ENCODE measurements at places on chromosomes 16 and 17. TPM values are rescaled to one million over a fixed set of nuclear protein-coding genes. Genes with fewer than 3 reads are reported as not detected.

- no peak for DNase-seq
Measured at GRCh38 chr16:557463-558297, 2.5 kb upstream of the PRR35 start.

NUBP1 gene
- 22.8 TPM for total RNA-seq

P2RX1 gene
- total RNA-seq: not detected

KRTAP2-1 gene
- not detected for total RNA-seq

GRCh38 chr16:25771812-25772568 lies 80.2 kb downstream of the HS3ST4 start:
- DNase-seq: no peak

TERB1 gene
- not detected for total RNA-seq

- DNase-seq: peak; percentile 51
Measured at GRCh38 chr17:81840826-81841778, 6.3 kb upstream of the PPP1R27 start.

CLEC19A gene
- 8.2 TPM for total RNA-seq

DNA sequence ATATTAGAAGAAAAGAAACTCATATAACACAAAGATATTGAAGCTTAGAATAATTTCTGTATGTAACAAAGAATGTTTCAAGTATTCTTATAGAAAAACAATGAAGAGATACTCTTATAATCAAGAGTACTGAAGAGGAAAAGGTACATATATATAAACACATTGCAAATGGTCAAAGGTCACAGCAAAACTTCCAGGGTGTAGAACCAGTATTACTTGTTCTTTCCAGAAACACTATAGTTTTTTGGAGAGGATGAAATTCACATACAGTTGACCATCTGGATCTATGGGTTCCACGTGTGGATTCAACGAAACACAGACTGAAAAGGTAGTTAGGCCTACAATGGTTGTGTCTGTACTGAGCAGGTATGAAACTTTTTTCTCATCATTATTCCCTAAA lies 22.6 kb downstream of the PRPSAP1 start:
- DNase-seq: no peak

GRCh38 chr17:59810894-59811153 lies 81.9 kb downstream of the TUBD1 start:
- no peak for DNase-seq

DNA sequence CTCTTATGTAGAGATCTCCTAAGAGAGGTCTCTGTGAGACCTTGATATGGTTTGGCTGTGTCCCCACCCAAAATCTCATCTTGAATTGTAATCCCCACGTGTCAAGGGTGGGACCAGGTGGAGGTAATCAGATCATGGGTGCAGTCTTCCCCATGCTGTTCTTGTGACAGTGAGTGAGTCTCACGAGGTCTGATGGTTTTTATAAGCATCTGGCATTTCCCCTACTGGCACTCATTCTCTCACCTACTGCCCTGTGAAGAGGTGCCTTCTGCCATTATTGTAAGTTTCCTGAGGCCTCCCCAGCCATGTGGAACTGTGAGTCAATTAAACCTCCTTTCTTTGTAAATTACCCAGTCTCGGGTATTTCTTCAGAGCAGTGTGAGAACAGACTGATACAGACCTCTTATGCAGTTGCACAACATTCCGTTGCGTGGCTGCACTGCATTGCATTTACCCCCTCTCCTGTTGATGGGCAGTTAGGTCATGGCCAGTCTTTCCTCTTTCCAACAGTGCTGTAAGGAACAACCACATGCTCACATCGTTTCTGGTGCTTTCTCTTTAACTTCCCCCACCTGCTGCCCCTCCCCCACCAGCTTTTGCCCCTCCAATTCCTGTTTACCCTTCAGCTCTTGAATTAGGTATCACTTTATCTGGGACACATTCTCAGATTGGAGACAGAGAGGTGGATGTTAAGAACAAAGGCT lies 43.6 kb upstream of the MED9 start:
- DNase-seq: no peak

HOXB2 gene
- total RNA-seq: not detected

- peak; percentile 37 for DNase-seq
Measured at GRCh38 chr16:9681508-9681907, 500.7 kb downstream of the GRIN2A start.

LITAFD gene
- total RNA-seq: not detected

GRCh38 chr17:22203208-22203715 lies 510.9 kb downstream of the KCNJ18 start:
- no peak for DNase-seq

ERN2 gene
- 3.8 TPM for total RNA-seq

DNA sequence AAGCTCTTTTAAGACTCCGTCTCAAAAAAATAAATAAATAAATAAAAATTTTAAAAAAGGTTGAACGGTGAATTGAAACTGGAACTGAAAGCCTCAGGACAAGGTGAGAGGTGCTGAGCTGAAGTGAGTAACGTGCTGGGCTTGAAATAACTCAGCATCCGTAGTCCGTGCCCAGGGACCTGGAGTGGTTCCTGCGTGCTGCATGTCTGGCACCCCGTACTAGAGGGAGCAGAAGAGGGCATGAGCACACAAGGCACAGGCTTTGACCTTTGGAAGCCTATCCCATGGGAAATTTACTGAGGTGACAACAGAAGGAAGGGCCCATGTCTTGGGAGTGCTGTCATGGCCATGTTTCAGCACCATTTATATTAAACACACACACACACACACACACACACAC lies 4.5 kb upstream of the MEIOB start:
- no peak for DNase-seq

DNA sequence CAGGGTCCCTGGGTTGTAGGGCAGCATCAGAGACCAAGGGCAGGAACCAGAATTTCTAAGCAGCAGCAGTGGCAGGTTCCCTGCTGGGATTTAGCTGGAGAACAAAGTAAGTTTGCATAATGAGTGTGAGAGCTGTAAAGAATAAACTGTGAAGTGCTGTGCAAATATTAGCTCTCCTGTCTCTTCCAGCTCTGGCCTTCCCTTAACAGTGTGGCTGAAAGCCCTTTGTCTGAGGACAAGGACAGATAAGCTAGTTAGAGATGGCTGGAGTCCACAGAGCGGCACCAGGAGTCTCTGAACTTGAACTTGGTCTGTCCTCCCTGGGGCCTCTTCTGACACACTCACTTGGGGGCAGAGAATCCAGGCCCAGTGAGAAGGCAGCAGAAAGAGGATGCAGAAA lies 98.2 kb upstream of the WSCD1 start:
- DNase-seq: no peak

DNA sequence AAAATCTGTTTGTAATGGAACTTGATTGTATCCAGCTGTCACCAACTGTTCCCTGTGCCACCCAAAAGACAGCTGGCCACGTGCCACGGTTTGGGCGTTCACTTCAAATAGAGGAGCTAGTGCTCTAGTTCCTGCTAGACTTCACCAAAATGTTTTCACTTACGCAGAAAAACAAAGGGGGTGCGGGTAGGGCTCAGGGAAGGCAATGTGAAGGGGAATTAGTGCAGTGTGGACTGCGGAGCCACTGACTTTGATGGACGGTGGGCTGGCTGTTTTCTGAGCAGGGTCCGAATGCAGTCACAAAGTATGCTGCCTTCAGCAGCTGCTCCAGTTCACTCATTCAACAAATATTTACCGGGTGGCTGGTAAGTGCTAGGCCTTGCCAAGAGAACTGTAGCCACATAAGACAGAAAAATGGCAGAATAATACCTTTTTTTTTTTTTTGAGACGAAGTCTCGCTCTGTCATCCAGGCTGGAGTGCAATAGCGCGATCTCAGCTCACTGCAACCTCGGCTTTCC lies 7.6 kb upstream of the CYTH1 start:
- DNase-seq: no peak

- no peak for DNase-seq
Measured at GRCh38 chr16:29645694-29646187, 17.3 kb upstream of the SPN start.

DNA sequence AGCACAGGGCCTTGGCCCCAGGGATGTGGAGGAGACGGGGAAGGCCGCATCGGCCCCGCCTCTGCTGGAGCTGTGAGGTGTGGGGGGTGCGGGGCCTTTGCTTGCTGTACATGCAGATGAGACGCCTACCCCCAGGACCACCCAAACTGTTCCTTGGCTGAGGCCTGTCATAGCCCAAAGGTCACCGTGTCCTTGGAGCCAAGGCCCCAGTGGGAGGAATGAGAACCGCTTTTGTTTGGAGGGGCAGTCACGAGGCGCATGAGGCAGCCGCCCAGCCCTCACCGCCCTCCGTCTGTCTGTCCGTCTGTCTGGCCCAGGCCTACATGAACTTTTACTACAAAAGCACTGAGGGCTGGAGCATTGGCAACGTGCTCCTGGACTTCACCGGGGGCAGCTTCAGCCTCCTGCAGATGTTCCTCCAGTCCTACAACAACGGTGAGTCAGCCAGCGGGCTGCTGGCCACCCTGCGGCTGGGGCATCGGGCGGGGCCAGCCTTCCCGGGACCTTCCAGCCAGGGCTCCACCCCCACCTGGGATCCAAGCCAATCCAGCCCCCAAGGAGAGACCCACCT lies 8.8 kb downstream of the TAX1BP3 start:
- DNase-seq: no peak

GRCh38 chr17:2008332-2009126 lies 16.6 kb downstream of the RTN4RL1 start:
- no peak for DNase-seq

GRCh38 chr16:83310816-83311215 lies 497.0 kb upstream of the HSBP1 start:
- no peak for DNase-seq

DNA sequence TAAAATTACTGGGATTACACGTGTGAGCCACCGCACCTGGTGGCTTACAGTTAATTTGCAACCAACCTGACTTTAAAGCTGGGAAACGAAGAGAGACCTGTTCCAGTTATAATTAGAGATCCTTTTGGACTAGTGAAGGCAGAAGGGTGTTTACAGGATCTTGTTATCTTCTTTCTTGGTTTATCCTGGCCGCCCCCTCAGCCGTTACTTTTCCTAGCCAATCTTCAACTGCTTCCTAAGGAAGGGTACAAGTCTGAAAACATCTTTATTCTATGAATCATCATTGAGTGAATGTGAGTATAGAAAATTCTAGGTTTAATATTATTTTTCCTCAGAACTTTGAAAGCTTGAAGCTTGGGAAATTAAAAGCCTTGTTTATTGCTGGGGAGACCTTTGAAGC lies 286.5 kb downstream of the SLC39A11 start:
- DNase-seq: no peak

FAHD1 gene
- total RNA-seq: 18.5 TPM

DNA sequence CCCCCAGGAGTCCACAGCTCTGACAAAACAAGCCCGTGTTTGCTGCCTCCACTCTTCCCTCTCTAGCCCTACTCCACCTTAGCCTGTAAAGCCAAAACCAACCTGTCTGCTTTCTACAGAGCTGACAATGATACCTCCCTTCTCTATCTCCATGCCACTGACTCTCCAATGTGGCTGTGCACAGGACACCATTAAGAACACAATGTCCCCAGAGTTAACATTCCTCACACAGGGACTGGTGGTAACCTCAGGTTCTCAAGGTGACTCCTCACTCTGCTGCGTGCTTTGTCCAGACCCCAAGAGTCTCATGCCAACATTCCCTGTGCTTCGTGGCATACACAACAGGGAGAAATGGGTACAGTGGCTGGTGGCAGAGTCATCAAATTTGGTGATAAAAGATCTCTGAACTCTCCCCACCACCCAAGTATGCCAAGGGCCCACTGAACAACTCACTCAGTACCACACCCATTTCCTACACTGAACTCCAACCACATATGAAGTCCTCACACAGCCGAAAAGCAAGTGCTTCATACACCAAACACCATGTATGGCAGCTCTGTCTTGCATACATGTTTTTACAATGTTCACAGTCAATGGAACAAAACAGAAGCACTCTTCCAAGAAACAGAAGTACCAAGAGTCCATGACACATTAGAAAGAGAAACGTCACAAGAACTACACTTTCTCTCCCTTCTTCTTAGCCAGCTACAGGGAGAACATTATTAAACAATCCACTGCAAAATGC lies 21.1 kb downstream of the CSNK2A2 start:
- no peak for DNase-seq

DNA sequence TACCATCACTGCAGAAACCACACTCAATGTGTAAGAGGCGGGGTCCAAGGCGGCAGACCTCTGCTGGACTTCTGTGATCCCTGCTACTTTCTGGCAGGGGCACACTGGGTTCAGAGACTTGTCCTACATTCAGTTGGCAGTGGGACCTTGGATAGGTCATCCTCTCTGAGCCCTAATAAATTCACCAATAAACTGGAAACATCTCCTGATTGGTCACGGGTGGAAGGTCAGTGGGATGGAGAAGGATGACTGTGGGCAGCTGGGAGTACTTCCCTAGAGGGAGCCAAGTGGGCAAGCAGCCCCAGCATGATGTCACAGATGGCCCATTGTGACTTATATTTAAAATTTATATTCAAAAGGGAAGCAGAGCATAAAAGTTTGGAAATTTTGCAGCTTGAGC lies 49.7 kb downstream of the RNF112 start:
- DNase-seq: no peak

TPPP3 gene
- not detected for total RNA-seq

- DNase-seq: no peak
Measured at GRCh38 chr16:29310852-29311314, 95.6 kb downstream of the NPIPB11 start.

GRCh38 chr17:29749045-29749825 lies 126.5 kb upstream of the CORO6 start:
- DNase-seq: no peak

TP53TG3C gene
- total RNA-seq: not detected

DNA sequence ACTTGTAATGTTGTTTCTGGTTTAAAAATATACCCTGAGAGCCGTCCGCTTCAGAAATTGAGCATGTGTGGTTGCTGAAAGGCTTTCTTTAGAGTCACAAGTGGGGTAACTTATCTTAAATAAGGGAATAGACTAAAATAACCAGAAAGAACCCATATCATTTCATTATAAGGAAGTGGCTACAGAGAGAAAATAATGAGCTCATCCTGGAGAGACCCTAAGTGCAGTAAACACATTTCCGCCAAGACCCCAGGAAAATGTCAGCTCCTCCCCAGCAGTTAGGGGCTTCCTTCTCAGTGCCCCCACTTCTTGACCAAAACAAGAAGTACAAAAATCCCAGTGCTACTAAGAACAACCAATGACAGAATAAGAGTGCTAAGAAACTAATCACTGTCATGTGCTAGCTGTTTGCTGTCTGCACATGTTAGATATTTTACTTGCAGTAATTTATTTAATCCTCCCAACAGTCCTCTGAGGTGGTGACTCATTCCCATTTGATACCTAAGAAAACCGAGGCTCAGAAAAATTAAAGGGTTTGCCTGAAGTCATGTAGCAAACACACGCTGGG lies 83.5 kb downstream of the CDYL2 start:
- no peak for DNase-seq

RASL10B gene
- total RNA-seq: 4.8 TPM

- DNase-seq: no peak
Measured at GRCh38 chr17:80360396-80360795, 54.6 kb upstream of the ENDOV start.

VTN gene
- 0.25 TPM for total RNA-seq

DNA sequence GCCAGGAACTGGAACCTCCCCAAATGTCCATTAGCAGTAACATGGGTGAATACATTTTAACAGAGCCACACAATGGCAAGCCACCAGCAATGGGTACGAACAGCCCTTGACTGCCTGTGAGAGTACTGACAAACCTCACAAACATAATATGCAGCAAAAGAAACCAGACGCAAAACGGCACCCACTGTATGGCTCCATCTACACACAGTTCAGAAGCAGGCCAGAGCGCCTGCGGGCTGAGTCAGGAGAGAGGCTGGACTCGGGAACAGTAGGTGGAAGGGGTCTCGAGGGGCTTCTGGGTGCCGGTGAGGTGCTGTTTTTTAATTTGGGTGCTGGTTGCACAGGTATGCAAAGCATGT lies 77.4 kb upstream of the TOB1 start:
- DNase-seq: no peak

- no peak for DNase-seq
Measured at GRCh38 chr17:36105781-36106492, 2.3 kb downstream of the CCL4 start.

All from neural progenitor cell (in vitro differentiated cells).